ENCODE measurements at places on chromosomes 12 and 14.

DNA sequence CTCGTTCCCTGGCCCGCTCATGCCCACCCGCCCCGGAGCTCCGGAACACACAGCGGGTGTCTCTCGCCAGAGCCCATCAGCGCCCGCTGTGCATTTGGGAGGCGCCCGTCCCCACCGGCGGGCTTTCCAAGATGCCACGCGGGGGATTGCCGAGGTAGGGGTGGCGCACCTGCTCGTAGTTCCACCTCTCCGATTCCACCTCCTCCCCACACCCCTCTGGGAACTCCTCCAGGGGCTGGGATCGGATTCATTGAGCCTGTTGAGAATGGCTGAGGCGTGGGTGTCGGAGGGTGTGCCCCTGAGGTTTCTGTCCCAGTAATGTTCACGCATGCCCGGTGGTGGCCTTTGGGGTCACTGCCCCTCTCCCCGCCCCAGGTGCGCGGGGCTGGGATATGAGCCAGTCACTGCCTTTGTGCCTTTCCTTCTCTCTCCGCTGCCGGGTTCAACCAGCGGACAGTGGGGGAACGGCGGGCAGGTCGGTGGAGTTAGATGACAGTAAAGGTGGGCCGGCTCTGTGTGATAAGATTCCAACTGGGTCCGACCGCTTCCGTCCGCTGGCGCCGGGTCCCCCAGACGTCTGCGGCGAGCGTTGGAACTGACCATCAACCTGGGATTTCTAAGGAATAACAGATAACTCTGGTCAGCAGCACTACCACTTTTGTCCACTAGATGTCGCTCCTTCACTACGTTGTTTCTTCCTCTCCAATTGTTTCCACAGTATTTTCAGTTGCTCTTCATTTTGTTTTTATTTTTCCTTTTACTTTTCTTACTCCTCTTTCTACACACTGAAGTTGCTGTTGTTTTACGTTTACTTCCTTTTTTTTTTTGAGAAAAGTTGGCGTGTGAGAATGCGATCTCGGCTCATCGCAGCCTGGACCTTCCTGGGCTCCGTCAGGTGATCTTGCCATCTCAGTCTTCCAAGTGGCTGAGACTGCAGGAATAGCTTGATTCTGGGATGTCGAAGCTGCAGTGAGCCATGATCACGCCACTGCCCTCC lies 178.1 kb upstream of the ALG10B start:
- H3K4me3 ChIP-seq: peak overlapping the region; percentile 82
- DNase-seq: peak; percentile 21
- peaks cover 7% of the 10 kb centered on the region for H3K4me1 ChIP-seq
- H3K36me3 ChIP-seq: no peaks in the 10 kb centered on the region
- peak overlapping the region; percentile 29 for H3K27ac ChIP-seq

- peaks cover 18% of the 10 kb centered on the region for H3K36me3 ChIP-seq
- peaks cover 17% of the 10 kb centered on the region for H3K4me1 ChIP-seq
- H3K27me3 ChIP-seq: no peaks in the 10 kb centered on the region
- H3K4me3 ChIP-seq: no peak overlapping the region
- H3K27ac ChIP-seq: no peak overlapping the region
Measured at GRCh38 chr12:15575671-15576541, 213.3 kb downstream of the EPS8 start.

GRCh38 chr14:67704484-67705089 lies 2.9 kb downstream of the RDH12 start:
- peaks cover 2% of the 10 kb centered on the region for H3K4me1 ChIP-seq
- DNase-seq: peak; percentile 21
- peaks cover 3% of the 10 kb centered on the region for H3K27me3 ChIP-seq
- H3K4me3 ChIP-seq: no peak overlapping the region

DNA sequence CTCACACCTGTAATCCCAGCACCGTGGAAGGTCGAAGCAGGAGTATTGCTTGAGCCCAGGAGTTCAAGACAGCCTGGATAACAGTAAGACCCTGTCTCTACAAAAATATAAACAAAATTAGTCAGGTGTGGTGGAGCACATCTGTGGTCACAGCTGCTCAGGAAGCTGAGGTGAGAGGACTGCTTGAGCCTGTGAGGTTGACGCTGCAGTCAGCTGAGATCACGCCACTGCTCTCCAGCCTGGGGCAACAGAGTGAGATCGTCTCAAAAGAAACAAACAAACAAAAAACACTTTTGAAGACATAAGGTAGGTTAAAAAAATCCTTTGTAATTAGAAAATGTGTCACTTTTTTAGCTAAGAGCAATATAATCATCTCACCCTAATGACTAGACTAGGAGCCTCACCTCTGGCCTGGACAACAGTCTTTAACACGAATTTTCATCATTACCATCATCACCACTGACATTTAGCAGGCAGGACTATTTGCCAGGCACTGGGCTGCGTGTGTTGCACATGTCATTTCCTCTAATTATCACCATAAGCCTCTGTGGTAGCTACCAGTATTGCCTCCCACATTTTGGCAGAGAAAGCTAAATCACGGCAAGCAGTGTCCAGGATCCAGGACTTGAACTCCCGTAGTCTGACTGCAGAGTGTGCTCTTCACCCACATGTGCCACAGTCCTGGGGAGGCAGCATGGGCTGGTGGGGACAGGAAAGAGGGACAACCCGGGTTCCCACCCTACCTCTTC lies 4.6 kb upstream of the SYCP3 start:
- no peaks in the 10 kb centered on the region for H3K27me3 ChIP-seq
- H3K4me1 ChIP-seq: peaks cover 4% of the 10 kb centered on the region
- H3K27ac ChIP-seq: peak overlapping the region; percentile 31
- no peak for DNase-seq
- H3K36me3 ChIP-seq: peaks cover 38% of the 10 kb centered on the region
- H3K4me3 ChIP-seq: no peak overlapping the region

DNA sequence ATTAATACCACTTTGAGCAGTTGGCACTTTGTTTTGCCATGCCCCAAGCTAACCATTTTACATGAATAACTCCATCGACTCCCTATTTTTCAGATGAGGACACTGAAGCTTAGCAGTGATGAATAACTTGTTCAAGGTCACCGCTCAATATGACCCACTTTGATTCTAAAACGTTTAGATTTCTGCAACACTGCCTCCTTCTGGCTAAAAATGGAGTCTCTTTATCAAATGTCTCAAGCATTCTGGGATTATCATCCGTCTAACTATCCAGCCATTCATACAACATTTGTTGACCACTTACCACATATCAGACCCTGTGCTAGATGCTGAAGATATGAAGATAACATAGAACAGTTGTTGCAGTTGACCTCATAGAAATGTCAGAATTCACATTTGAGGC lies 298.0 kb downstream of the PPFIA2 start:
- H3K27ac ChIP-seq: no peak overlapping the region
- no peaks in the 10 kb centered on the region for H3K27me3 ChIP-seq
- H3K4me1 ChIP-seq: no peaks in the 10 kb centered on the region
- no peak for DNase-seq
- H3K4me3 ChIP-seq: no peak overlapping the region
- no peaks in the 10 kb centered on the region for H3K36me3 ChIP-seq

GRCh38 chr12:131260954-131261353 lies 307.2 kb downstream of the ADGRD1 start:
- no peaks in the 10 kb centered on the region for H3K4me1 ChIP-seq
- no peak for DNase-seq
- no peaks in the 10 kb centered on the region for H3K36me3 ChIP-seq
- no peak overlapping the region for H3K27ac ChIP-seq
- H3K27me3 ChIP-seq: no peaks in the 10 kb centered on the region

GRCh38 chr12:20432290-20432689 lies 64.0 kb downstream of the PDE3A start:
- no peaks in the 10 kb centered on the region for H3K4me1 ChIP-seq
- H3K27ac ChIP-seq: no peak overlapping the region
- no peak overlapping the region for H3K4me3 ChIP-seq
- no peaks in the 10 kb centered on the region for H3K36me3 ChIP-seq

GRCh38 chr12:55865327-55865726 lies 22.6 kb upstream of the MMP19 start:
- H3K4me1 ChIP-seq: no peaks in the 10 kb centered on the region
- H3K27me3 ChIP-seq: no peaks in the 10 kb centered on the region
- no peak overlapping the region for H3K27ac ChIP-seq
- no peak for DNase-seq

DNA sequence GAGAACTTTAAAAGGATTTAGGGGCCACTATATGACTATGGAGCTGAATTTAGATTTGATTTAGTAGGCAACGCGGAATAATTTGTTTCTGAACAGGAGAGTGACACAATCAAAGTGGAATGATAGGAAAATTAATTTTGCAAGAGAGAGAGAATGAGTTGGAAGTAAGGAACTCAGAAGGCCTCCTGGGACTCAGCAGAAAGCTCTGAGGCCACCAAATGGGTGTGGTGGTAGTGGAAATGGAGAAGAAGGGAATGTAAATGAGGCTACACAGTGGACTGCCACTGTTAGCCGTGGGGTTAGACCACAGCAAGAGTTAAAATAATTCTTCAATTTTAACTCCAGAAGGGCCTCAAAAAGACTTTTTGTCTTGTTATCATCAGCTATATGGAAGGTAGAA lies 102.7 kb downstream of the LRRK2 start:
- H3K27me3 ChIP-seq: no peaks in the 10 kb centered on the region
- no peaks in the 10 kb centered on the region for H3K36me3 ChIP-seq
- no peak overlapping the region for H3K4me3 ChIP-seq
- no peak for DNase-seq
- no peaks in the 10 kb centered on the region for H3K4me1 ChIP-seq
- no peak overlapping the region for H3K27ac ChIP-seq

DNA sequence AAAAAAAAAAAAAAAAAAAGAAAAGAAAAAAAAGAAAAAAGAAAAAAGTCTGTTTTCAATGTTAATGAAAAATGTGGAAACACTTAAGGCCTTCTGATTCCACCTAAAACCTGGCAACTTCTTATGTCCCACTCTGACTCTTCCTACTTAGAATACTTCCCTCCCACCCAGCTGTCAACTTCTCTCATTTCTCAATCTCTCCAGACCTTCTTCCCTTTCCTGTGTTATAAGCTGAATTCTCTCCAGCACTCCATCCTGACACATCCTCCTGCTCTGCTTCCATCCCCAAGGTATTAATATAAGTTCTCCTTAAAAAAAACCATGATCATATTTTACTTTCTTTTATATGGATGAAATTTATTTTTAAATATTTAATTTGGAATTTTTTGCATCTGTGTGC lies 20.3 kb upstream of the TMTC1 start:
- DNase-seq: no peak
- H3K27me3 ChIP-seq: no peaks in the 10 kb centered on the region
- H3K4me1 ChIP-seq: no peaks in the 10 kb centered on the region
- no peak overlapping the region for H3K4me3 ChIP-seq

- no peaks in the 10 kb centered on the region for H3K36me3 ChIP-seq
- DNase-seq: no peak
- H3K27me3 ChIP-seq: no peaks in the 10 kb centered on the region
- H3K4me3 ChIP-seq: no peak overlapping the region
- H3K27ac ChIP-seq: no peak overlapping the region
Measured at GRCh38 chr12:127241072-127241817, 1025.7 kb upstream of the TMEM132C start.

DNA sequence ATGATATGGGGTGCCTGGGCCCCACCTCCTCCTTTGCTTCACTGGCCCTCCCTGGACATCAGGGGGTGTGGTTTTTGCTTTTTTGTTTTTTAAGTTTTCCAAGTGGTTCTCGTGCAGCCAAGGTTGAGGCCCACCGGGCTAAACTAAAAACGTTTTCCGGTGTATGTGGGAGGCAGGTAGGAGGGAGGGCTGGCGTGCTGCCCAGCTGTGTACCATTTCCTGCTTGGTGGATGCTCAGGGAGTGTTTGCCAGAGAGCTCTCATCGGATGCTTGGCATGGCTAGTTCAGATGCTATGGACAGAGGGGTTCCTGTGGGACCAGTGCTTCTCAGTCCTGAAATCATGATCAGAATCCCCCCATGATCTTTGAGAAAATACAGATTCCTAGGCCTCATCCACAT lies 246.4 kb downstream of the CACNA1C start:
- H3K27me3 ChIP-seq: no peaks in the 10 kb centered on the region
- no peaks in the 10 kb centered on the region for H3K36me3 ChIP-seq
- no peak for DNase-seq
- peaks cover 7% of the 10 kb centered on the region for H3K4me1 ChIP-seq
- H3K27ac ChIP-seq: no peak overlapping the region
- H3K4me3 ChIP-seq: no peak overlapping the region

DNA sequence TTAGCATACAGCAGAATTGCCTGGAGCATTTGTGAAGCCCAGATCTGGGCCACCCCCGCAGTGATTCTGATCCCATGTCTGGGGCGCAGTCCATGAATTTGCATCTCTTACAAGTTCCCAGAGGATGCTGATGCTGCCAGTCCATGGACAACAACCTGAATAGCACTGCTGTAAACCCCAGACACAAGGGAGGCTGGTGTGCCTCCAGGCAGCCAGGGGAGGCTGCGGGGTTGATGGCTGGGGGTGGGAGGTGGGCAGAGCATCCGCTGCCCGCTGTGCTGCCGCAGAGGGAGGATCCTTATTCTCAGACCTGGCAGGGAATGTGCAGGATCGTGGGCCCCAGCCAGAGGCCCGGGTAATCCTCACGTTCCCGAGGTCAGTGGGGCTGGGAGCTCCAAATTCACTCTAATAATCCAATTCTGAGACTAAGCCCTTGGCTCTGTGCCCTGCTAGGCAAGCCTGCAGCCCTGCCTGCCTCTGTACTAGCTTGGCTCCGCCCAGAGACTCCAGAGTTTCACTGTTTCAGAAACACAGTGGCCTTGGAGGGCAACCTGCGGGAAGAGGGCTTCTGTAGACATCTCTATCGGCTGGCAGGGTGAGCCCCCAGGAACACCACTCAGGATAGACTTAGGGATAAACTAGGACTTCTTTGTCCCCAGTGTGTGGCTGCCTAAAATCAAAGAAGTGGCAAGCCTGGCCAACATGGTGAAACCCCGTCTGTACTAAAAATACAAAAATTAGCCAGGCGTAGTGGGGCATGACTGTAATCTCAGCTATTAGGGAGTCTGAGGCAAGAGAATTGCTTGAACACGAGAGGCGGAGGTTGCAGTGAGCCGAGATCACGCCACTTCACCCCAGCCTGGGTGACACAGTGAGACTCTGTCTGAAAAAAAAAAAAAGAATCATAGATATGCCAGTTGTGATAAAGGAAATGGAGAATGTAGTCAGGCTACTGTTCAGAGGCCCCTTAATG lies 17.8 kb upstream of the MLEC start:
- no peak overlapping the region for H3K27ac ChIP-seq
- H3K4me1 ChIP-seq: peaks cover 2% of the 10 kb centered on the region
- no peak overlapping the region for H3K4me3 ChIP-seq
- H3K27me3 ChIP-seq: no peaks in the 10 kb centered on the region

DNA sequence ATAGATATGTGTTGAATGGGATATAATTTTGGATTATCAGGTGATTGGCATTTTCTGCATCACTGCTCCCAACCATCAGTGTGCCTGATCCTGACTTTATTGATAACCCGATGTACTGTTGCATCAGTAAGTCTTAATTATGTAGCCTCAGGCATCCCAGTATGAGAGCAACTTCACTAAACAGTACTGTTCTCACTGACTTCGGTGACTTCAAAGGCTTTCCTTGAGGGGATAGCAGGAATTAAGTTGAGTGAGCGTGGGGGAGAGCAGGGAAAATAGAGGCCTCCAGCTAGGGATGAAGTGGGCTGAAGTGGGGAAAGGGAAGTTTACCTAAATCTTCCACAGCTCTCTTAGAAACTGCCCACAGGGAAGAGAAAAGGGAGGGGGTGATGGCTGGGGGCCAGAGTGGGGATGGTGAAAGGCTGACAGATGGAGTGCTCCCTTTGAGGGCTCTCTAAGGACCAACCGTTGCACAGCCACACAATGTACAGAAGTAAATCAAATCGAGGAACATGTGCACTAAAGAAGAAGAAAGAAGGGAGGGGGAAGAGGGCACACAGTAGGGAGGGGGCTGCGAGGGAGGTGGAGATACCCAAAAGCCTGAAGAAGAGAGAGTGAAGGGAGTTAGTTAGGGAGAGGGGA lies 10.7 kb upstream of the NEUROD4 start:
- no peak for DNase-seq
- peaks cover 12% of the 10 kb centered on the region for H3K27me3 ChIP-seq
- H3K27ac ChIP-seq: no peak overlapping the region

Data from T-helper 2 cell treated with Interferon-gamma antibody and Interleukin-4, amounts not matched to agents 5 μg/mL and 100 μg/mL, for 36 hours (primary cell).